ENCODE measurements at places on chromosomes 7 and 10.

- no peak for DNase-seq
These were observed 6.0 kb upstream of the CROT start for GRCh38 chr7:87339373-87339897.

GRCh38 chr10:30192846-30193608, 133.6 kb upstream of the JCAD start:
- DNase-seq: no peak

DNA sequence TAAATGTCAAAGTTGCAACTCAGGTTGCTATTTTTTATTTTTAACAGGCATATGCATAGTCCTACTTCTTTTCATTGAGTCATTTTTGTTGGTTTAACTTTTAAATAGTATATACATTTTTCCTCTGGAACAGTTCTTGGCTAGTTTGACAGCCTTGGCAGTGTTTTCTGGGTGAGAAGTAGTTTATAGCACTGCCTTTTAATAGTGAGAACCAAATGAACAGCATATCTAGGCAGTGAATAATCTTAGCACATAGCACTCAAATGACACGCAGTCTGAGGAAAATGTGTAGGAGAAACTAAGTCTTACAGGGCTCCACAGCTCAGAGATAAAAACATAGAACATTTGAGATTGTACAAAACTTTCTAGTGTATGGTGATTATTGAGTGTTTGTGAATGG, 265.5 kb upstream of the POT1 start:
- no peak for DNase-seq

- DNase-seq: no peak
These were observed 109.0 kb downstream of the JAZF1 start for GRCh38 chr7:28071570-28071969.

DNA sequence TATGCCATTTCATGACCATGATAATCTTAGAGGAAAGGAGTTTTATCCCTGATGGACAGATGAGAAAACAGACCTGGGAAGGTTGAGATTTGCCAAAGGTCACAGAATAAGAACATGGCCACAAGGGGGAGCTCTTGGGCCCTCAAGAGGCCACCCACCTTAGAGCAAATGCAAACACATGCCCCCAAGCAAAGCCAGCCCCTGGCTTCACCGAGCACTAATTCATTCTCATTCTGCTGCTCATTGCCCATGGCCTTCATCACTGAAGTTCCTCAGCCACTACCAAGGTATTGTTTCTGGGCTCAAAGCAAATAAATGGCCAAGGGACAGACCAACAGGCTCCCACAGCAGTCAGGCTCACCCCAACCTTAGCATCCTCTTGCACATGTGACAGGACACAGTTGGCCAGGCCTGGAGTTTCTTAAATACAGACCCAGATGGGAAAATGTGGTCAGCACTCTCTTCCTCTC, 44.2 kb downstream of the PDLIM1 start:
- DNase-seq: peak; percentile 49

- DNase-seq: no peak
These were observed 770.1 kb upstream of the CELF2 start for GRCh38 chr10:10247585-10247984.

DNA sequence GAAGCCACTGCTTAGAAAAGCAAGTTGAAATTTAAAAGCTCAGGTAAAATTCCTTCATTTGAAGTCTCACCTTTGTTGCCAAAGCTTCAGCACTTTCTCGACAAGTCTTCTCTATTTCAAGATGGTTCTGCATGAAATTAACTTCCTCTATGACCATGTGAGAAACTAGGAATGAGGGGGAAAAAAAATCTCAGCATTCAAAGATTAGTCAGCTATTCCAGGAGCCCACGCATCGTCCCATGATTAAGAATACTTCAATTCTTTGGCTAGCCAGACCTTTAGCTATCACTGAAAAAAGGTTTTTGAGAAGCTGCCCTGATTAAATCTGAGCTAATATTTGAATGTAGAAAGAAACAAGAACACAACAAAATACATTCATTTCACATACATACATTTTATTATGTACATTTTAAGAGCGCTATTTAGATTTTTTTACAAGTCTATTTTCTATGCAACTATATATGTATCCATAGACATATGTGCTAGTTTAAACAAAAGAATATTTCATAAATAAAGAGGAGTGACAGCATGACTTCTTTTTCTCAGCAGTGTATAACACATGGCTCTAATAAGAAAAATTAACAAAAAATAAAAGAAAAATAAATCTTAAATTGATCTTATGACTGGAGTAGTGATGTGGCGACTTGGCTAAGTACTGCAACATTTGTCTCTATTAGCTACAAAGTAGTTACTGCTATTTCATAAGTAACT, 44.8 kb downstream of the SHTN1 start:
- no peak for DNase-seq
